ENCODE measurements at places on chromosomes 7 and 10.

GRCh38 chr7:41942468-41943093 is 239.7 kb upstream of the INHBA start:
- H3K27ac ChIP-seq, result peak overlapping the region; percentile 68
- peaks cover 34% of the 10 kb centered on the region for H3K4me1 ChIP-seq
- H3K36me3 ChIP-seq, result no peaks in the 10 kb centered on the region
- no peak for DNase-seq

DNA sequence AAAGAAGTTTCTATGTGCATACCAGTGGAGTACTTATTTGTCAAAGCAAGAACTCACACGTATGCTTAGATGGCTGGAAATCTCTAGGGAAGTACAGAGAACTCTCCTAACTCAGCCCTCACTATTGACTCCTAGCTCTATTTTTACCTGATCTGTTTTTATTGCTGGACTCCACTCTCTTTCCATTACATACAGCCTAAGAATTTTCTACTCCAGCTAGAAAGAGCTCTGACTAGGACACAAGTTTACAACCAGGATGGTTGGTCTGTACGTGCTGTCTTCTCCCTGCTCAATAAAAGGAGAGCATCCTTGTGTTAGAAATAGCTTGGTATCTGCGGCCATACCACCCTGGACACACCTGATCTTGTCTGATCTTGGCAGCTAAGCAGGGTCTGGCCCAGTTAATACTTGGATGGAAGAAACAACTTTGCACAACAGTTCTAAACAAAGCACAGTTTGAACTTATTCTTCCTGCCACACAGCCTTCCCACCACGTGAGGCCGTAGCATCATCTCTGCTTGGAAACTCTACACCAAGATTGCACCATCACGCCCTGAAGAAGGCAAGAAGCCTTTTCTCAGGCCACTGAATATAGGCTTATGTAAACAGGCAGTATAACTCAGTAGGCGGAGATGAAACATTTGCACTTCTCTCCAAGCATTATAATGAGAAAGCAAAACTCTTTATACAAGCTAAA is 50.7 kb downstream of the KCNMA1 start:
- peak overlapping the region; percentile 85 for H3K27ac ChIP-seq
- H3K27me3 ChIP-seq, result no peaks in the 10 kb centered on the region
- H3K4me1 ChIP-seq, result peaks cover 64% of the 10 kb centered on the region
- no peak for DNase-seq
- H3K4me3 ChIP-seq, result no peak overlapping the region
- H3K36me3 ChIP-seq, result no peaks in the 10 kb centered on the region

DNA sequence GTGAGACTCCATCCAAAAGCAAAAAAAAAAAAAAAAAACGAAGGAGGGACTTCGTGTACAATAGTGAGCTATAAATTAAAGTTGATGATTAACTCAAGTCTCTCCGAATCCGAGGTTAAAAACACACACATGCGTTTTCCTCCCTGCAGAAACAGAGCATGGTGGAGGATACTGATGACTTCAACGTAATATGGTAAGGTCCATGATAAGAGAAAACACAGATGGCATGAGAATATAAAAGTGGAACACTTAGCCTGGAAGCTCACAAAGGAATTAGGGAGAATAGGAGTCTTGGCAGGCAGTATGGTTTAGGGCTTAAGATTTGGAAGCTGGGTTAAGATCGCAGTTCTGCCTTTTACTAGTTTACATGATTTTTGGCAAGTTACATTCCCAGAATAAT is 20.1 kb upstream of the GSTK1 start:
- no peaks in the 10 kb centered on the region for H3K27me3 ChIP-seq
- no peaks in the 10 kb centered on the region for H3K36me3 ChIP-seq
- no peak overlapping the region for H3K4me3 ChIP-seq
- H3K27ac ChIP-seq, result no peak overlapping the region

- no peak overlapping the region for H3K4me3 ChIP-seq
- H3K27me3 ChIP-seq, result no peaks in the 10 kb centered on the region
- no peaks in the 10 kb centered on the region for H3K36me3 ChIP-seq
- H3K4me1 ChIP-seq, result no peaks in the 10 kb centered on the region
- no peak overlapping the region for H3K27ac ChIP-seq
These were observed 425.6 kb downstream of the PAXIP1 start for GRCh38 chr7:154577141-154577873.

DNA sequence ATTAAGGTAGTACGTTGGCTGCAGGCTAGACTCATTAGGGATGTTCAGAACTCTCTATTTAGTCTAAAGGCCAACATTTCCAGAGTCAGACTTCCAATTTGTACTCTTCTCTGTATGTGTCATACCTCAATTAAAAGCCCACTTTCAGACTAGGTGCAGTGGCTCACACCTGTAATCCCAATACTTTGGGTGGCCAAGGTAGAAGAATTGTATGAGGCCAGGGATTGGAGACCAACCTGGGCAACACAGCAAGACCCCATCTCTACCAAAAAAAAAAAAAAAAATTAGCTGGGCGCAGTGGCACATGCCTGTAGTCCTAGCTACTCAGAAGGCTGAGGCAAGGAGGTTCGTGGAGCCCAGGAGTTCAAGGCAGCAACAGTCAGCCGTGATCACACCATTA is 190.7 kb upstream of the KAT6B start:
- no peak overlapping the region for H3K4me3 ChIP-seq
- H3K36me3 ChIP-seq, result no peaks in the 10 kb centered on the region
- no peaks in the 10 kb centered on the region for H3K27me3 ChIP-seq
- no peak overlapping the region for H3K27ac ChIP-seq

- H3K4me3 ChIP-seq, result no peak overlapping the region
- H3K4me1 ChIP-seq, result no peaks in the 10 kb centered on the region
- no peaks in the 10 kb centered on the region for H3K36me3 ChIP-seq
- no peaks in the 10 kb centered on the region for H3K27me3 ChIP-seq
- no peak for DNase-seq
- H3K27ac ChIP-seq, result no peak overlapping the region
These were observed 49.3 kb downstream of the C10orf120 start for GRCh38 chr10:122650331-122650730.

GRCh38 chr10:122459561-122460273 is 1.6 kb upstream of the HTRA1 start:
- no peak overlapping the region for H3K27ac ChIP-seq
- no peak overlapping the region for H3K4me3 ChIP-seq
- H3K36me3 ChIP-seq, result no peaks in the 10 kb centered on the region
- peak; percentile 57 for DNase-seq

- H3K4me3 ChIP-seq, result no peak overlapping the region
- no peak for DNase-seq
- H3K27me3 ChIP-seq, result no peaks in the 10 kb centered on the region
- peaks cover 21% of the 10 kb centered on the region for H3K4me1 ChIP-seq
- peak overlapping the region; percentile 44 for H3K27ac ChIP-seq
These were observed 92.8 kb downstream of the CCDC71L start for GRCh38 chr7:106568002-106568679.

DNA sequence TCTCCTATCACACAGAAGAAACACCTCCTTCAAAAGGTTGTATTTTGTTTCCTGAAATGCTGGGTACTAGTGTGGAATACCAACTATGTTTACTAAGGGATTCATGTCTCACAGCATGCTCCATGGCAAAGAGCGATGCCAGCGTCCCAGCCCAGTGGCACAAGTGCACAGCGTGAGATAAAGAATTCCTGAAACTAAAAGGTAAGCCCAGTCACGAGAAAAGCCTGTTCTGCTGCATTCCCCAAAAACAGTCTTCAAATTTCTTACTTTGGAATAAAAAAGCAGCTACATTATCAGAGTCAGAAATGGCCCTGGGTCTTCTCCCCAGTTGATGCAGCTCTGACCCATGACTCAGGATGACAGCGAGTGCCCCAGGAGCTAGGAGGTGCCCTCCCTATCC is 53.1 kb upstream of the DDC start:
- H3K27me3 ChIP-seq, result no peaks in the 10 kb centered on the region
- peaks cover 9% of the 10 kb centered on the region for H3K4me1 ChIP-seq
- H3K27ac ChIP-seq, result no peak overlapping the region
- peaks cover 47% of the 10 kb centered on the region for H3K36me3 ChIP-seq
- no peak overlapping the region for H3K4me3 ChIP-seq

GRCh38 chr7:68438016-68438415 is 1160.3 kb upstream of the AUTS2 start:
- DNase-seq, result no peak
- no peaks in the 10 kb centered on the region for H3K4me1 ChIP-seq
- H3K36me3 ChIP-seq, result no peaks in the 10 kb centered on the region
- H3K27me3 ChIP-seq, result no peaks in the 10 kb centered on the region

- no peak overlapping the region for H3K27ac ChIP-seq
- no peak overlapping the region for H3K4me3 ChIP-seq
- H3K4me1 ChIP-seq, result peaks cover 6% of the 10 kb centered on the region
- no peaks in the 10 kb centered on the region for H3K27me3 ChIP-seq
- peaks cover 78% of the 10 kb centered on the region for H3K36me3 ChIP-seq
These were observed 48.9 kb downstream of the OGDH start for GRCh38 chr7:44655341-44655740.

DNA sequence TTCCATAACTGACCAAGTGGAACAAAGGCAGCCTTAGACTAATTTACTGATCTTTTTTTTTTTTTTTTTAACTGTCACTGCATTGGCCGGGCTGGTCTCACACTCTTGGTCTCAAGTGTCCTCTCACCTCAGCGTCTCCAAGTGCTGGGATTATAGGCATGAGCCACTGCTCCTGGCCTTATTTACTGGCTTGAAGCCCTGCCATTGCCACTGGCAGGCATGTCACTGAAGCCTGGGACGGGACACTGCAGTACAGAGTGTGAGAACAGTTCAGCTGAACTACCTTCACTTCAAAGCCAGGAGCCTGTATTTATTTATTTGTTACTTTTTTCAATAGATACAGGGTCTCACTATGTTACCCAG is 15.4 kb upstream of the ARHGAP12 start:
- no peak overlapping the region for H3K4me3 ChIP-seq
- no peaks in the 10 kb centered on the region for H3K36me3 ChIP-seq
- no peaks in the 10 kb centered on the region for H3K27me3 ChIP-seq
- no peak for DNase-seq
